Suprapubic skin (tissue), 4 donors: ENCODE measurements at places on chromosomes 3 and 15. TPM values are rescaled to one million over a fixed set of nuclear protein-coding genes. Genes with fewer than 3 reads are reported as not detected.
A peak's percentile ranks its signal among the peaks of the same experiment; 100 is the strongest.

STXBP5L gene
- 0.15 TPM for total RNA-seq

GAP43 gene
- total RNA-seq = not detected

SLC22A14 gene
- not detected for total RNA-seq

HDGFL3 gene
- 3.7 TPM for total RNA-seq

DNA sequence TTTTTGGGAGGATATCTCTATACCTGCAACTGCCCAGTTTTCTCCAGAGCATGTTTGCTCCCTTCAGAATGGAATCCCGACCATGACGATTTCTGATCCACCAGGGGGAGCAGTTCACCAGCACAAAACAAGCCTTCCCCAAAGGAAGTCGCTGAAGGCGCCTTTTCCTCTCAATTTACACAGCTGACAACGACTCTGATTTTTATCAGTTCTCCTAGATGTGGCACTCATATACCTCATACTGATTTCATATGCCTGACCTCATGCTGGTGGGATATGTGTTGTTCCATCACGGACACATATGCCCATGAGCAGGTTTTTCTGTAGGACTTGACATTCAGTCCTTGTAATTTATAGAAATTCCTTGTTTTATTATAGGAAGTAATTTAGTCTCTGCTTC lies 1028.2 kb downstream of the MCTP2 start:
- H3K27ac ChIP-seq = no peak overlapping the region
- H3K4me3 ChIP-seq = no peak overlapping the region
- H3K36me3 ChIP-seq = no peaks in the 10 kb centered on the region
- peaks cover 9% of the 10 kb centered on the region for H3K4me1 ChIP-seq

GRCh38 chr3:121545049-121545573 lies 677 bp downstream of the POLQ start:
- no peaks in the 10 kb centered on the region for H3K27me3 ChIP-seq
- no peak overlapping the region for H3K27ac ChIP-seq
- H3K36me3 ChIP-seq = no peaks in the 10 kb centered on the region
- H3K4me3 ChIP-seq = peak overlapping the region; percentile 62
- DNase-seq = no peak
- H3K4me1 ChIP-seq = peaks cover 14% of the 10 kb centered on the region

- DNase-seq = no peak
- no peaks in the 10 kb centered on the region for H3K36me3 ChIP-seq
- H3K4me1 ChIP-seq = no peaks in the 10 kb centered on the region
Observed at GRCh38 chr3:108381529-108382140, 85.3 kb downstream of the HHLA2 start.

DNA sequence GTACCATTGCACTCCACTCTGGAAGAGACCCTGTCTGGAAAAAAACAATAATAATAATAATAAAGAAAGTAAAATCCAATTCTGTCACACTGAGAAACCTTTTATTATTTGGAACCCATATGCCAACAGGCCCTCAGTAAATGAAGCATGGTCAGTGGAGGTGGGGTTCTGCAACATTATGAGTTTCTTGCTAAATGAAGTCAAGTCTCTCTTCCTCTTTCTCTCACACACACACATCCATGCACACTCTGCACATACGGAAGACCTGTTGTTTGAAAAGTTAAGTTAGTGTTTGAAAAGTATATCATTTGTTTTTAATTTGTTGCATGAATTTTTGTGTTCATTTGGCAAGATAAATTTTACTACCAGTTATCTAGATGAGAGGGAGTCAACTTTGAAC lies 27.8 kb downstream of the GAP43 start:
- H3K4me3 ChIP-seq = no peak overlapping the region
- H3K27me3 ChIP-seq = no peaks in the 10 kb centered on the region
- no peak for DNase-seq
- H3K4me1 ChIP-seq = no peaks in the 10 kb centered on the region
- H3K27ac ChIP-seq = no peak overlapping the region

DNA sequence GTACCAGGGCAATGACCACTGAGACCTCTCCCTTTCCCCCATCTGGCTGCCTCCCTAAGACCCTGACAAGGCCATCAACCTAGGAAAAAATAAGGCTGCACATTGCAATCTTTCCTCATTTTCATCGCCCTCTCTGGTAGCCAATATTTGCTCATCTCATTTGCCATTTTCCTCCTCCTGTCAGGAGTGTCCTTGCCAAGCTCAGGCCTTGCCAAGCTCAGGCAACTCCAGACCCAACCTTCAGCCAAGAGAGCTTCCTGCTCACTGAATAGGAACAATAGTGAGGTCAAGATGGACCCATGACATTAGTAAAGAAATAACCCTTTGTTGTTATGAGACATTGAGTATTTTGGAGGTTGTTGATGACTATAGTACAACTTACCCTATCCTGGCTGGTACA lies 380.3 kb downstream of the RSL24D1 start:
- H3K4me1 ChIP-seq = no peaks in the 10 kb centered on the region
- no peak for DNase-seq
- no peaks in the 10 kb centered on the region for H3K27me3 ChIP-seq
- H3K4me3 ChIP-seq = no peak overlapping the region

DNA sequence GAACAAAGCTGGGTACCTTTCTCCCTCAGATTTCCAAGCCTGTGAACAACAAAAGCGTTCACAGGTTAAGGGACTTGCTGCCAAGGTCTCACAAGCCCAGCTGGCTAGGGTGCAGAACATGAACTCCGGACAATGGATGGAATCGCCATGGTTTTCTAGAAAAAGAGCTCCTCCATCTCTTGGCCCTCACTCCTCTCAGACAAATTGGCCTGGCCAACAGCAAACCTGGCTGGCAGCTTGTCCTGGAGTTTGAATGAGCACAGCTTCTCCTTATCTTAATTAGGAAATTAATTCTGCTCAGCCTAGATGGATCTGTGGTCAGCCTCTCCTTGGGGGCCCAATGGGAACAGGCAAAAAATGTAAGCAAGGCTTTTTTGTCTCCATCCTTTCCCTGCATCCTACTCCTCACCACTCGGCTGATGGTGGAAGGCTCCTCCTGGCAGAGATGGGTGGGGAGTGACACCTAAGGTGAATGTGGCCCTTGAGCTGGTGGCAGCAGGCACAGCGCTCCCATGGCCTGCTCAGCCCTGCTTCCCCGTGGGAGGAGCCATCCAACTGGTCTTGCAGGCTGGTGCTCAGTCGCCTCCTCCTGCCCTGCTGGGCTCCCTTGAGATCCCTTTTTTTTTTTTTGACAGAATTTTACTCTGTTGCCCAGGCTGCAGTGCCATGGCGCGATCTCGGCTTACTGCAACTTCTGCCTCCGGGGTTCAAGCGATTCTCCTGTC lies 5.8 kb downstream of the KLHL25 start:
- no peak overlapping the region for H3K4me3 ChIP-seq
- no peaks in the 10 kb centered on the region for H3K27me3 ChIP-seq
- peaks cover 54% of the 10 kb centered on the region for H3K4me1 ChIP-seq
- no peak for DNase-seq

- no peak for DNase-seq
- no peak overlapping the region for H3K27ac ChIP-seq
- no peaks in the 10 kb centered on the region for H3K4me1 ChIP-seq
- H3K4me3 ChIP-seq = no peak overlapping the region
Observed at GRCh38 chr3:2706144-2706835, 403.9 kb downstream of the IL5RA start.
